Memory B cell (primary cell): ENCODE measurements at places on chromosomes 16 and 17.

DNA sequence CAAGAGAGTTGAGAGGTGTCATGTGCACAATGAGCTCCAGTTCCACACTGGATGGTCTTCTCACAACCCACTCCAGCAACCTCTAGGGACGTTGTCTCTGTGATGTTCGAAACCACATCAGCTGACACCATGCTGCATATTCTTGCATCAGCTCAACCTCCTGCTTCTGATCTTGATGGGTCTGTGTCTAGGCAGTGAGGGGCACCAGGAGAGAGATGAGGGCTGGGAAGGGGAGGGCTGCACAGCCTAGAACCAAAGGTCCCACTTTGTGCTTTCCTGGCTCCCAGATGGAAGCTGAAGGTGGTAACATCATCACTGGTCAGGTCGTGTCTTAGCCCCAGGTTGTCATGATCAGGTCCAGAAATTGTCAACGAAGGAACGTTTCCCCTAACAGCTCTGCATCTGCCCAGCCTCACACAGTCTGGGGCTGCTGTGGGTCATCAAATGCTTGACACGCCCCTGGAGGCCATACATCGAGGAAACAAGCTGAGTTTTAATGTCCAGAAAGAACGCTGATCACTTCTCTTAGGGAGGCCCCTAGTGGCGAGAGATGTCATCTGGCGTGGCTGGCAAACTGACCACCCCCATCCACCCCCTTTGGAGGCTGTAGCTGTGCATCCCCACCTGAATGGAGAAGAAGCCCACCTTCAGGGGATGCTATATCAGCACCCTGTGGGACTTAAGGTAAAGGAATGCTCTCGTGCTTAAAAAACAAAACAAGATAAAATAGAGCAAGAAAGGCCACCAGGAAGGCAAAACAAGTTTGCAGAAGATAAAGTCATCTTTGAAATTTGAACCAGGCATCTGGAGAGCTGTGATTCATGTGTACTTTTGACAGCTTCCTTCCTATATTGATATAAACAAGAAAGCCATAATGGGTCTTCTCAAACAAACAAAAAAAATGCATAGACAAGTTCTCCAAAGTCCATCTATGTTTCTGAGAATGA is 58.3 kb downstream of the WIPI1 start:
- no peak for DNase-seq

GRCh38 chr17:63042256-63042812 is 76.3 kb downstream of the TANC2 start:
- DNase-seq: no peak

DNA sequence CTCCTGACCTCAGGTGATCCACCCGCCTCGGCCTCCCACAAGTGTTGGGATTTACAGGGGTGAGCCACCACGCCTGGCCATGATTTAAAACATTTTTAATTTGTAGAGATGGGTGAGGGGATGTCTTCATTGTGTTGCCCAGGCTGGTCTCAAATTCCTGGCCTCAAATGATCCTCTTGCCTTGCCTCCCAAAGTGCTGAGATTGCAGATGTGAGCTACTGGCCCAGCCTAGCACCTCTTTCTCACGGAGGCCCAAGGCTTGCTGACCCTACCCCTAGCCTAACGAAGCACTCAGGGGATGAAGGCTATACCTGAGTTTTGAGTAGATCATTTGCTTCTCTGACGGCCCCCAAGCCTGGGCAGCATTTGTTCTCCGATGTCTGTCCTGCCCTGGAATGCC is 26.6 kb downstream of the UNK start:
- no peak for DNase-seq

DNA sequence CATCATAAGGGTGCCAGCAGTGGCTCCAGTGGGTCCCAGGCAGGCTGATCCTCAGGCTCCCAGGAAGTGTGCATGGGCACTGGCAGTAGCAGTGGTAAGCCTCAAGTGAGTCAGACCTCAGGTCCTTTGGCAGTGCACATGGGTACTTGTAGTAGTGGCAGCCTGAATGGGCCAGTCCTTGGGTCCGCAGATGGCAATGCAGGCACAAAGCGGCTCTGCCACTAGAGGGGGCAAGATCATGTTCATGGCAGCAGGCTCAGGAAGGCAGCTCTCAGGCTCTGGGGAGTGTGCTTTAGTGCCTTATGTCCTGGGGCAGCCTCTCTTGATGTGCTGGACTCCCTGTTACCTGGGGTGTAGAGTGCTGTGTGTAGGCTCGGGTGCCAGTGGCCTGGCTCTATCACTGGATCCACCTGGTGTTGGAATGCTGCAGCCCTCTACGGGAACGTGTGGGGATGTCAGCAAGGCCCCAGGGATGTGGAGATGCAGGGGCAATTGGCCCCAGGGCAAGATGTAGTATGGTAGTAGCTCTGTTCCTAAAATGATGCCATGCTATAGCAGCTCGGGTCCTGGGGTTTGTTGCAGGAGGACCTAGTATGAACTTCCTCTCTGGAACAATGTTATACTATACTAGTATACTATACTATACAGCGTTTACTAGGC is 11.0 kb downstream of the ACSM3 start:
- DNase-seq: peak; percentile 28

DNA sequence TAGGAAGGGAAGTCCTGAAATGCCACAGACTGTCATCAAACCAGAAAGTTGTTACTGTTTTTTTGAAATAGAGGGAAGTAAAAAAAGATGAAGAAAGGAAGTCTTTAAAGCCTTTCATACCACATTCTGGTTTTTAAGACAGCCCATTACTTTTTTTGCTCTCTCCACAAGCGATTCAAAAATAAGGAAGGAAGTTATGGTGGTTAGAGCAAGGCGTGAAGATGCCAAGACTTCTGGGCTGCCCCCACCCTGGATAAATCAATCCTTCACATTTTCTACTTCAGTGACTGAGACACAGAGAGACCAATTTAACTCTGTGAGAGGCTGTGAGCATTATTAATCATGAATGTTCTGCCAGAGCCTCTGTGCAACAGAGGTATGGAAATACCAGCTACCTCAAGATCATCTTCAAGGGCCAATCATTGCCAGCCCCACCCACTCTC is 82.3 kb upstream of the BCAR1 start:
- no peak for DNase-seq

GRCh38 chr16:66603537-66604375 is 748 bp upstream of the CMTM3 start:
- DNase-seq: peak; percentile 40

GRCh38 chr16:27500801-27501200 is 48.9 kb downstream of the GTF3C1 start:
- no peak for DNase-seq

- DNase-seq: no peak
Observed at GRCh38 chr17:50963139-50963538, 97.0 kb upstream of the TOB1 start.

- DNase-seq: no peak
Observed at GRCh38 chr16:49455181-49455990, 81.8 kb downstream of the C16orf78 start.

- DNase-seq: no peak
Observed at GRCh38 chr17:19274893-19275292, 37.7 kb downstream of the EPN2 start.

DNA sequence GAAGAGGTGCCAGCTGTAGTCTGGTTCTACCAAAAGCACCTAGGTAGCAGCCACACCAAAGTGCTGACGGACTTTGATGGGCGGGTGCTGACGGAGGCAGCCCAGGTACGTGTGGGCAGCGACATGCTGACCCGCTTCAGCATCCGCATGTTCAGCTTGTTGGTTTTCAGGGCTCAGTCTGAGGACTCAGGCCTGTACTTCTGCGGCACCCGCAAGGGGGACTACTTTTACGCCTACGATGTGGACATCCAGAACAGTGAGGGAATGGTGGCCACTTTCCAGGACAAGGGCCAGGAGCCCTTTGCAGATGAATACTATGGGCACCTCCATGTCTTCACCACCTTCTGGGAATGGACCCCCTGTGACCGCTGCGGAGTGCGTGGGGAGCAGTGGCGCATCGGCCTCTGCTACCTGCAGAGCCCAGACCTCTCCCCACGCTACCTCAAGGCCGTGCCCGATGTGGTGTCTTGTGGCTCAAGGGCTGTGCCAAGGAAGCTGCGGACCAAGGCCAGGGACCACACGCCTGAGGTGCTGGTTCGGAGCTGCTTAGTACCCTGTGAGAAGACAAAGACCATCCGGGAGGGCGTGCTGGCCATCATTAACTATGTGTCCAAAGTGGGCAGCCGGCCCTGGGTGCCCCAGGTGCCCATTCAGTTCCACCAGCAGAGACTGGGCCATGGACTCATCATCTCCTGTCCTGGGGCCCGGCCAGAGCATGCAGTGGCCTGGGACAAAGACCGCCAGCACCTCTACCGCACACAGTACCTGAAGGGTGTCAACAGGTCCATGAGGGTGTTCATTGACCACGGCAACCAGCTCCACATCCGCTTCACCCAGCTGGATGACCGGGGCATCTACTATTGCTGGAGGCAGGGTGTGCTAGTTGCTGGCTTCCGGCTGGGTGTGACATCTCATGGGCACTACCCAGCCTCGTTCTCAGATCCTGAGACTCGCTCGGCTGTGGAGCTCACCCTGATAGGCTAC is 5.0 kb upstream of the EFTUD2 start:
- DNase-seq: no peak

DNA sequence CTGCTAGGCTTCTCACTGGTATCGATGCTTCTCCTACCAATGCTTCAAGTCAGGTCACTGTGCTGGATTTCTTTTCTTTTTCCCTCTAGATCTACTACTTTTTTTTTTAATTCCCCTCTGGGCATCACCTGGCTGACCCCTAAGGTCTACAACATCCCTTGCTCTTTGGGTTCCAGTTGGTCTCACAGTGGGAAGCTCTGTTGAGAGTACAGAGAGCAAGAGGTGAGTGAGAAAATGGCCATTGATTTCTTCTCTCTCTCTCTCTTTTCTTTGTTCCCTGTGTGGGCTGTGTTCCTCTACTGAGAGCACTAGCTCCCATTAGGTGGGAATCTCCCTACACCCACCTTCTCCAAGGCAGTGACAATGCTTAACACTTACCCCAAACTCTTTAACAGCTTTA is 413.4 kb downstream of the KCNJ2 start:
- DNase-seq: no peak

DNA sequence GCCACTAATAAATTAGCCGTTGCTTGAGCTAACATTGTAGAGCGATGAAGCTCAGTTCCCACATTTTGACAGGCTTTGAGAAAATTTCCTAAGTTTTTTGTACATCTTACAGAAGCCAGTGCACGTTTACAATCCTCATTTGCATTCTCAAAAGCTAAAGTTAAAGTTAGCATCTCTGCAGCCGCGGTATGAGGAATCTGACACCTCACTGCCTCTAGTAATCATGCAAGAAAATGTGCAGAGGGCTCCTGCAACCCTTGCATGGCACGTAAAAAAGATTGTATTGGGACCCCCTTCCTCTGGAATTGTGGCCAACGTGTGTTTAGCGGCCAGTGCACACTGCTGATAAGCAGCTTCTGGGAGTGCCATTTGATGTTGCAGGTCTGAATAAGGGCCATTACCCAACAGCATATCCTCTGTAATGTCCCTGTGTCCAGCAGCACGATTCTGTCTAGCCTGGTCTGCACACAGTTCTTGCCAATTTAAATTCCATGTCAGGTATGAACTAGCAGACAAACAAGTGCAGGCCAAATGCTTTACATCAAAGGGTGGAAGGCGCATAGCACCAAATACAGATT is 12.4 kb upstream of the ZNF689 start:
- DNase-seq: no peak

GRCh38 chr16:85503679-85504231 is 109.4 kb upstream of the GSE1 start:
- DNase-seq: no peak

DNA sequence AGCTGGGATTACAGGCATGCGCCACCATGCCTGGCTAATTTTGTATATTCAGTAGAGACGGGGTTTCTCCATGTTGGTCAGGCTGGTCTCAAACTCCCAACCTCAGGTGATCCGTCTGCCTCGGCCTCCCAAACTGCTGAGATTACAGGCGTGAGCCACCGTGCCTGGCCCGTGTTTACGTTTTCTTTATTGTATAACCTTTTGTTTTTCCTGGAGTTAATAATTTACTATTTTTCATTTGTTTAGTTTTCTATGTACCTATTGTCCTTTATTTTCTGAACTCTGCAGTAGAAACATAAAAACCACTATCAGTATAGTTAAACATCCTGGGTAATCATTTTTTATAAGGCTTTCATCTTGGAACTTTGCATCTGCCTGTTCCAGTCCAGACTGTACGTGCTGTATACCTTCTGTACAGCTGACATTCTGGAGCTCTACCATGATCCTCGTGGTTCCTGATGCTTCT is 73.6 kb downstream of the PPM1E start:
- DNase-seq: no peak

GRCh38 chr17:49223517-49224197 is 6.9 kb downstream of the PHOSPHO1 start:
- peak; percentile 77 for DNase-seq

DNA sequence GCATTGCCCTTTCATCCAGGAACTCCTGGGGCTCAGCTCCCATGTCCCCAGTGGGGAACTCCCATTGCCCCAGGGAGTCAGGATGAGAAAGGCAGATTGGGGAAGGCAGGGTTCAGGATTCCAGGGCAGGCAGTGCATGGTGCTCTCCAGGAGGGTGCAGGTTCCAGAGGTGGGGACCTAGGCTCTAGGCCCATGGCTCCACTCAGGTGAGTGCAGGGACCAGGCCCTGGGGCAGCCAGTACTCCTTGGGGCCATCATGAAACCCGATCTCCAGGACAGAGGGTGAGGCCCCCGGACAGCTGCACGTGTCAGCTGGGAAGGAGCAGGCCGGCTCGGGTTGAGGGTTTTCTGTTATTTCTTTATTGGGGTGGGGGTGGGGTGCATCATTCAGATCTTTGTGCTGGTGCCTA is 1.3 kb upstream of the MTSS2 start:
- no peak for DNase-seq

DNA sequence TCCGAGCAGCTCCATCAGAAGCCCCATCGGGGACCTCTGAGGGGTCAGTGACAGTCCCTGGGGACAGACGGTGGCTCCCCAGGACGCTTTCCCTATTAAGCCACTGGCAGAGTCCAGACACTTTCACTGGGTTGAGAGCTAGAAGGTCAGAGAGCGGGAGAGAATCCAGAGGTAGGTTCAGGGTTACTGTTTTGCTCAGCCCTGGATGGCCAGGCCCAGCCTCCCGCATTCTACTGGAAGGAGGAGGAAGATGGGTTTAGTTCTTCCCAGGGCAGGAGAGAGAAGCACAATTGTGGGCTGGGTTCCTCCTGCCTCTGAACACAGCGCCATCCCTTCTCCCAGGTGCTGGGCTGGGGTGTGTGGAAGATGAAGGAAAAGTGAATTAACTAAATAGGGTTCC is 452.8 kb downstream of the SLC39A11 start:
- no peak for DNase-seq

DNA sequence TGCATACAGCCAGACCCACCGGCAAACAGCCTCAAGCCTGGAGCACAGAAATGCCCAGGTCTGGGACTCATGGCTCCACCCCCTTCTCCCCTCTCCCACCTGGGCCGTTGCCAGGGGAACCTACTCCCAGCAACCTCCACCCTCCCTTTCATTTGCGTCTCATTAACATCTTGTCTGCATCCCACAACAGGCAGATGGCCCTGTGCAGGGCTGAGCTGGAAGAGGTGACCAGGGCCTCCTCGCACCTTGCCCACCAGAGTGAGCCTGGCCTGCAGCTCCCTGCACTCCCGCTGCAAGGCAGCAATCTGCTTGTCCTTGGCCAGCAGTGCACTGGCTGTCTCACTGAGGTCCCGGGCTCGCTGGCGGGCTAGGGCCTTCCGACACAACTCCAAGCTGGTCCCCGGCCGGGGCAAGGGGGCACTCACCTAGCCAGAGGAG is 3.3 kb downstream of the TSPOAP1 start:
- no peak for DNase-seq
